ENCODE measurements at places on chromosomes 2 and 18.

GRCh38 chr2:15159751-15160177, 401.4 kb downstream of the NBAS start:
- no peak for DNase-seq

GRCh38 chr2:71680925-71681324, 227.6 kb downstream of the DYSF start:
- no peak for DNase-seq

GRCh38 chr18:9642799-9643462, 28.6 kb upstream of the PPP4R1 start:
- no peak for DNase-seq

- no peak for DNase-seq
Observed at GRCh38 chr2:48075631-48076030, 169.3 kb upstream of the FBXO11 start.

DNA sequence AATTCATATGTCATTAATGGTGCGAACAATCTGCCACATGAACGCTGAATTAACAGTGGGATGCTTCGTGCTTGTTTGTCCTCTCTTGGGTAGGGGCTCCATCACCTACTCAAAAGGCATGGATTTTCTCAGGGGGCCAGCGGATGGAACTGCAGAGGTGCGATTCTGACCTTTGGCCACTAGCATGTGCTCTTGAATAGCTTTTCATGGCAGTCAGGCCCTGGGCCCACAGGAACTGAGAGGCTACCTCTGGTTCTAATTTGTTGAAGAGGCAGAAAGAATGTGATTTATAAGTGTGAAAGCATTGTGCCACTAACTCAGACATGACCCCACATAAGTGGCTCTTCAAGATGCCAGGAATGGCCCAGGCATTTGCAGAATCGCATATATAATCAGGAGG, 283.2 kb downstream of the INSIG2 start:
- DNase-seq = no peak

DNA sequence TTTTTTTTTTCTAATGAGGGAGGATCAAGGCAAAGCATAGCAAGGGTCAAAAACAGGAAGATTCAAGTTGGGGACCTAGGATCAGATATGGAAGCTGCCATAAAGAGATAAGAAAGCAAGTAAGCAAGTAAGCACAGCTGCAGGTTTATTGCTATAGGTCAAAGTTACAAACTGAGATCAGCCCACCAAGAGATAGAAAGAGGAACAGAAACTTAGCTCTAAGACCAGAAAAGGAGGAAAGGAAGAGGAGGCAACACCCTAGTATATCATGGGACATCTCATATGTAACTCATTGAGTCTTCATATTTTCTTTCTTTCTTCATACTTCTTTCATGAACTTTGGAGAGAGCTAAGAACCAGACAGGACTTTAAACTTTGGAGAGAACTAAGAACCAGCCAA, 295.9 kb upstream of the CRIM1 start:
- no peak for DNase-seq

- peak; percentile 33 for DNase-seq
Observed at GRCh38 chr2:128736689-128737545, 418.2 kb upstream of the HS6ST1 start.

DNA sequence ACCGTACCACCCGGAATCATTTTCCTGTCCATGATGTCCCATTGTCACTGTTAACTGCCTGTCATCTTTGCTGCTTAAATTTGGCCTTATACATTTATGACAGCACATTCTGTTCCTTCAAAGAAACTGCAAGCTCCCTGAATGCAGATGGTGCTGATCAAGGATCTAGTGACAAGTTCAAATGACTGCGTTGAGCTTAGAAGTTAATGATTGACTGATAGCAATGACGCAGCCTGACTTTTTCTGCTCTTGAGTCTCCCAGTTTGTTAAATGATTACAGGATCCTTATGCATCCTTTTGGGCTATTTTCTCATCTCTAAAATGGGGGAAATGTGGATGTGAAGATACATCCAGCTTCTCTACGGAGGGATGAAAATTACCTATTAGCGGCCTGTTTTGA, 159.0 kb downstream of the DCC start:
- no peak for DNase-seq

DNA sequence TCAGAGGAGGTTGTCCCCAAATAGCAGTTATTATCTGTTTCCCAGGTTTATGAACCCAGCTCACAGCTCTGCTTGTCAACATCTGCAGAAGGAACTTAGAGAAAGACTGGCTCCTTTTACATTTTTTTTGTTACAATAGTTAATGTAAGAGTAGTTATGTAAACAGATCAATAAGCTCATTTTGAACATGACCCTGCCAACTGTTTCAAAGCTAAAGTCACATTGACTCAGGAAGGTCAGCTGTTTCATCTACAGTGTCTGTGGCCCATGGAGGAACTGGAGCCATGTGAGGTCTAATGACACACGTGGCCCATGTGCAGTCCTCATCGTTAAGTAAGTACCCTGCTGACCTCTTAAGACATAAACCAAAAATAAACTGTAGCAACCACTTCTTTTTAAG, 97.1 kb downstream of the SH3RF3 start:
- no peak for DNase-seq

DNA sequence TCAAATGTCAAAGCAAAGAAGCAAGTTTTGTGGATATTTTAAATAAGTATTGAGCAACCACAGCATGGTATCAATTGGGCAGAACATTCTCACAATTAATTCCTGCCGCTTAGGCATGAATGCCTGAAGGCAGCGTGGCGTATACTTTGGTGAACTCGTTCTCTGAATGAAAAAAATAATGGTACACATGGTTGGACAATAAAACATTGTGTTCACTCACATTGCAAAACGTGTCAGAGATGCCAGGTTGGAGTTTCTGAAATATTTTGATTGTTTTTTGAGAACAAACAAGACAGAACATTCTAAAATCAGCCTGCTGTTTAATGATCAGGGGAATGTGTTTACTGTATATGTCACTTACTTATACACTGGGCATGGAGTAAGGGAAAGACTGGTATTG, 254.2 kb downstream of the CDH2 start:
- no peak for DNase-seq

DNA sequence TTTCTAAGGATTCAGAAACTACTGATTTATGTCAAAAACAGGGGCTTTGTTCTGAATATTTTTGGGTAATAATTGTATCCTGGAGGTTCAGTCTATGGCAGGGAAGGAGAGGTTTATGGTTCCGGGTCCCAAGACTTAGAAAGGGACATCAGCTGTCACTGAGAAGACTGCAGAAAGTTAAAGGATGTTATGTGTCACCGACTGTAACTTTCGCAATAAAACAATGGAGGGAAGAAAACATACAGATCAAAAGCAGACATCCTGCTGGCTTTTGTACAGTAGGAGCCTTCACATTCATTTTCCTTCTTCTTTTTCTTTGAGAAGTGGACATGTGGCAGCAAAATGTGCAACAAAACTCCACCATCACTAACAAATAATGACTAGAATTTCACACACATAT, 900.7 kb upstream of the SOX11 start:
- no peak for DNase-seq

GRCh38 chr18:62196079-62196478, 9.0 kb downstream of the RELCH start:
- no peak for DNase-seq

GRCh38 chr18:48219810-48220499, 189.2 kb downstream of the ZBTB7C start:
- DNase-seq = no peak

GRCh38 chr2:141957827-141958450, 172.9 kb downstream of the LRP1B start:
- DNase-seq = no peak

DNA sequence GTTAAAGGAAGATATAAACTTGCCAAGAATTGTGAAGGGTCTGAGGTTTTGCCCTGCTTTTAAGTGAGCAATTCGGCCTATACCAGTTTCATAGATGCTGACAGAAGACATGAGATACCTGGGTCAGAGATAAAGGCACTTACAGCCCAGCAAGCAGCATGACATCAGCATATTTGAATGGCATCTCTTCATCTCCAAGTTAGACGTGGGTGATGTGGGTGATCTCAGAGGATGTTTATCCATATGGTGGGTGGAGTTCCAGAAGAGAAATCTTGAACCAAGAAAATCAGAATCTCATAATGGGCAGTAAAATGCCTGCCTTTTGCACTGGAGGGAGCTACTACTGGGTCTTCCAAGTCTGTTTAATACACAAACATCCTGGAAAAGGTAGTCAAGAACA, 44.7 kb downstream of the GYPC start:
- no peak for DNase-seq

DNA sequence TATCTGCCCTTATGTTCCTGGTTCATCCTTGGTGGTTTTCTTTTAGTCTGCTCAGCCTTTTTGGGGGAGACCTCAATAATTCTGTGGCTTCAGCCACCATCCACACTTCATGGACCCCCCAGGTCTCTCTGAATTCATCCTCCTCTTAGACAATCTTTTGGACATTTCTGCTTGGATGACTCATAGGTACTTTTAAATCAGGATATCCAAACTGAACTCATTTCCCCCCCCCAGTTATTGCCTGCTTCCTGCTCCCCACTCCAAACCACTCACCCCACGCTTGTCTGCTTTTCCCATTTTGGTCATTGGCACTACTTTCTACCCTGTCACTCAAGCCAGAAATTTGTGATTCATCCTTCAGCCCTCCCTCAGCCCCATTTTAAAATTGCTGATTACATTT, 78.5 kb downstream of the TANC1 start:
- DNase-seq = no peak

DNA sequence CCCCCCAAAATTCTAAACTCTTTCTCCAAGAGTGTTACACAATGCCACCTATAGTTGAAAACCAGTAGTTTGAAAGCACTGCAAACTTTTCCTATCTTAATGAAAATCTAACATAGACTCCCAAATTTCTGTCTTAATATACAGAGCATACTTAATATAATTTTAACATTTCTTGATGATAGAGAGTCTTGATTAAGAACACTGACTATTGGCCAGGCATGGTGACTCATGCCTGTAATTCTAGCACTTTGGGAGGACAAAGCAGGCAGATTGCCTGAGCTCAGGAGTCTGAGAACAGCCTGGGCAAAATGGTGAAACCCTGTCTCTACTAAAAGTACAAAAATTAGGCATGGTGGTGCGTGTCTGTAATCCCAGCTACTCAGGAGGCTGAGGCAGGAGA, 34.2 kb downstream of the ASXL2 start:
- DNase-seq = no peak

DNA sequence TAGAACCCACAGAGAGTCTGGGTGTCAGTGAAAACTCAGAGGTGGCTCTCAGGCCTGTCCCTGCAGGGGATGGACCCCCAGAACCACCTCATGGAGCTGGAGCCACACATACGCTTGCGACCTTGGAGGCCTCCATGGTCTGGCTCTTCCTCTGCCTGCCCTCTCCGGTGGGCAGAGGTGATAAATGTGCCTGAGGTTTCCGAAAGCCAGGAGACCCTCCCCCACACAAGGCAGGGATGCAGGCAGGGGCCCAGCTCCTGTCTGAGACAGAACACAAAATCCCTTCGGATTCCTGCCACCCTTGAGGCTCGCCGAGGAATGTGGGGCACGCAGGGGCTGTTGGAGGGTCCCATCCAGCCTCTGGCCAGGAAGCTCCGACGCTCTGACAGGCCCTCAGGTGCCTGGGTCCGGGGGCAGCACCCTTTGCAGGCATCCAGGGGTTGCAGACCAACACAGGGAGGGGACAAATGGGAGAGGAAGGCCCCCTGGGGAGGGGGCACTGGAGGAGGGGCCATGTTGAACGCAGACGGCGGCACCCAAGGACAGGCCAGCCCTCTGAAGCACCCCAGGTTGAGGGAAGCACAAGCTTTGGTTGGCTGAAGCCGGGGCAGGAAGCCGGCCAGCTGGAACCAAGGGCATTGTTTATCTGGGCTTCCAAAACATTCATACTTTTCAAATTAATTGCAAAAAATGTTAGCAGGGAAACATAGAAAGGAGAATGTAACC, 4.1 kb upstream of the SNED1 start:
- DNase-seq = no peak

DNA sequence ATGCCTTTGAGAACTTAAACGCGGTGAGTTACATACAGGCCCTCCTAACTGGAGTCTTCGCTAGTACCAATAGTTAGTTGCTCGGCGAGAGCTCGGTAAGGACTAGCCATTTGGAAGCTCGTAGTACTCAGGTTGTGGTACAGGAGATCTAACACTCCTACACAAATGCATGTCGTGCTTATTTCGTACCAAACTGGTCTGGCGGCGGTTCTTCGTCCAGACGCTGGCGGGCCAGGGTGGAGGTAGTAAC, 346 bp upstream of the VRK2 start:
- no peak for DNase-seq

DNA sequence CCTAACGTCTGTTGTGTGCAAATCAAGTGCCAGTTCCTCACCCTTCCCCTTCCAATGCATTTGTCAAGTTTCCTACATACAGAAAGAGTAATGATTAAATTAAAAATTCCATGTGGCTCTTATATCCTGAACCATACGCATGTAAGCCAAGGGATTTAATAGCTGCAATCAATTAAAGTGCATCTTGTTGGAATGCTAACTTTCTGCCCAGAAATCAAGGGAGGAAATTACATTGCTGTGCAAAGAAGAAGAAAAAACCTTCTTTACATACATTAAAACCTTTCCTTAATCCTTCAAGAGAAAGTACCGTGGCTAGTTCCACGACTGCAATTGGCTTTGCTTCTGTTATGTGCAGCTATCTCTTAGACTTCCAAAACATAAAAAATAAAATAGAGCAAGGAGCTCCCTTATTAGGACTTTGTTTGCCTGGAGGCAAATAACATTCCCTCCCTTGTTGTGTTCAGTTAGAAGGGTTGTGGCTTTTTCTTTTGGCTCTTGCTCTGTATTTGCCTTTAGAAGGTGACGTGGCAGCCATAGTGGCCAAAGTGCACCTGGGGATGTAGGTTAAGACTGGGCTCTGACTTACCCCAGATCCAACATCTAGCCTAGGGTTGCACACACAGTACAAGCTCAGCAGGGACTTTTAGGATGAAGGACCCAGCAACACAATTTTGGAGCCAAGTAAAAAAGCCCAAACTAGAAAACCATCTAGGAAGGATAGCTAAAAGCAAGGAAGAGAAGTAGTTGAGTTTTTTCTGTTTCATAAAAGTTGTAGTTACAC, 158.3 kb downstream of the ANTXR1 start:
- no peak for DNase-seq

DNA sequence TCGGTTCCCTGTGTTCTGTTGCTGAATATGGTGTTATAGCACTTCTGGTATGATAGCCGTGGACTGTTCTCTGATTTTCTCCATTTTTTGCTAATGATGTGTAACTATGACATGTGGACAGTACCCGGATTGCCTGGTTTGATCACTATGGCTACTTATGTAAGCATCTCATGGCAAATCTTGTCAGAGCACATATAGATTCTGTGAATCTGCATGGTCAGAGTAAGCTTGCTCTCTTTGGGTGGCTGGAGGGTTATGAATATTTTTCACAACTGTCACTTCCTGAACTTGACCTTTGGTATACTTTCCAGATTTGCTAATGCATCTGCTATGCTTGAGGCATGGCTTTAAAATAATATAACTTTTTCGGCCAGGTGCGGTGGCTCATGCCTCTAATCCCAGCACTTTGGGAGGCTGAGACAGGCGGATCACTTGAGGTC, 36.8 kb upstream of the ATP8B1 start:
- no peak for DNase-seq

All from CD4-positive, alpha-beta T cell treated with Interleukin-6 at 100 ng/mL for 8 hours (primary cell).